ENCODE measurements at places on chromosomes 11 and 22. TPM values are rescaled to one million over a fixed set of nuclear protein-coding genes. Genes with fewer than 3 reads are reported as not detected.
A peak's percentile ranks its signal among the peaks of the same experiment; 100 is the strongest.

The POU2AF2 gene
- total RNA-seq, result not detected

The ZNRF3 gene
- 10.4 TPM for total RNA-seq

The OR10G8 gene
- not detected for total RNA-seq

The DTX4 gene
- total RNA-seq, result 9.6 TPM

The LRRC10B gene
- 0.78 TPM for total RNA-seq

The CHCHD10 gene
- total RNA-seq, result 154 TPM

The PITPNM1 gene
- 52.6 TPM for total RNA-seq

GRCh38 chr11:122337241-122337640 lies 221.2 kb upstream of the BLID start:
- no peak for DNase-seq

- DNase-seq, result no peak
Measured at GRCh38 chr11:118621784-118622375, 14.5 kb downstream of the PHLDB1 start.

GRCh38 chr11:2886936-2887335 lies 1.4 kb upstream of the CDKN1C start:
- no peak for DNase-seq

- peak; percentile 43 for DNase-seq
Measured at GRCh38 chr11:8219257-8220021, 44.2 kb downstream of the LMO1 start.

GRCh38 chr11:64716473-64717267 lies 6.3 kb downstream of the NRXN2 start:
- no peak for DNase-seq

DNA sequence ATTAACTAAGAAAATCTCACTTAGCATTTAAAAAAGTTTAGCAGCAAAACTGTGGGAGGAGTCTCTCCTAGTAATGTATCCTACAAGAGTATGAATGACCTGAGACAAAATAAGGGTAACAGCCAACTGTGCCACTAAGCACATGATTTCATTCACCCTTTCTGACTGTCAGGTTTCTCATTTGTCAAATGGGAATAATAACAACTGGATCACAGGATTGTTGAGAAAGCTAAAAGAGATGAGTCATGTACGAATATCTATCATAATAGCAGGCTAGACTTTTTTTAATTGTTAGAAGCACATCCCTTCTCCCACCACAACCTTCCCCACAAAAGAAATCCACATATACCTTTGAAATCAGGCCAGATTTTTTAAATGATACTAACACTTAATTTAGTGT lies 39.5 kb downstream of the MTMR2 start:
- DNase-seq, result no peak

- DNase-seq, result no peak
Measured at GRCh38 chr22:29479417-29480261, at the start of gene NEFH. Gene NEFH, plus strand, starts transcription at chr22:29480218. Its CDS starts 45 bp downstream, at chr22:29480263.

DNA sequence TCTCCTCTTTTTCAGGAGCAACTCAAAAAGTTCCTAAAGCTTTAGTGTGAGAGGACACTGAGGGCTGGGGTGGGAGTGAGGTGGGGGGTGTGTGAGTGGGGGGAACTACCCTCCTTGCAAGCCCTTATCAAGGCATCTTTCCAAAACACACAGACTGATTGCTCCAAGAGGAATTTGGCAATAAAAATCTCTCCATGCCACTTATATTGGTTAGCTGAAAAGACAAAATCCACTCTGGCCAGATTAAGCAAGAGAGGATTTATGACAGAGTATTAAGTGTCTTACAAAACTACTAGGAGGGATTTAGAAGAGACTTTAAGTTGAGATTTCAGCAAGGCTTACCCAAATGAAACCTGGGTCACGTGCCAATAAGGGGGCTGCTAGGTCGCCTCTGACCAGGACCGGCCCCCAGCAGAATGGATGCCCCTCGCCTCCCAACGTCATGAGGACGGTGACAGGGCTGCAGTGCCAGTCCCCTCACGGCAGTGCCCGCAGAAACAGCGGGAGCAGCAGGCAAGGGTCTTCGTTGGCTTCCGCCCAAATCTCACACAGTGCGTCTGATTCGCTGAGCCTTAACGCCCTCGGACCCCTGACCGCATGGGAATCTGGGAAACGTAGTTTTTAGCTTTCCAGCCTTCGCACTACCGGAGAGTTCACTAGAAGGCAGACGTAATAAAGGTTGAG lies 22.1 kb upstream of the CTR9 start:
- no peak for DNase-seq

All from thyroid gland (tissue), 4 donors.